ENCODE measurements at places on chromosomes 6 and 20. TPM values are rescaled to one million over a fixed set of nuclear protein-coding genes. Genes with fewer than 3 reads are reported as not detected.

The RUNX2 gene
- 12.8 TPM for total RNA-seq

The TTK gene
- total RNA-seq: 22.0 TPM

The EDN1 gene
- 3.4 TPM for total RNA-seq

The CCN2 gene
- 135 TPM for total RNA-seq

The NUS1 gene
- 24.3 TPM for total RNA-seq

The RNF39 gene
- not detected for total RNA-seq

The MAS1 gene
- not detected for total RNA-seq

The EYS gene
- total RNA-seq: not detected

The SLC22A3 gene
- 4.0 TPM for total RNA-seq

The JPH2 gene
- 0.16 TPM for total RNA-seq

The CD83 gene
- total RNA-seq: 0.88 TPM

The SLC13A3 gene
- total RNA-seq: 8.2 TPM

The ZNF341 gene
- total RNA-seq: 2.8 TPM

The SIRPB2 gene
- not detected for total RNA-seq

The PKHD1 gene
- total RNA-seq: under 0.01 TPM

The TNFRSF6B gene
- total RNA-seq: 144 TPM

The CTCFL gene
- not detected for total RNA-seq

The ADGRF1 gene
- total RNA-seq: not detected

The RBBP8NL gene
- total RNA-seq: not detected

The DEFB129 gene
- not detected for total RNA-seq

The ANKRD66 gene
- total RNA-seq: not detected

The PIM1 gene
- 29.9 TPM for total RNA-seq

The FILIP1 gene
- 0.26 TPM for total RNA-seq

The CCR6 gene
- total RNA-seq: not detected

The AKAP12 gene
- 70.9 TPM for total RNA-seq

The SRSF3 gene
- total RNA-seq: 127 TPM

The MCHR2 gene
- total RNA-seq: not detected

The SLC17A3 gene
- total RNA-seq: not detected

The RAD21L1 gene
- 0.52 TPM for total RNA-seq

The NFATC2 gene
- not detected for total RNA-seq

The C6orf118 gene
- not detected for total RNA-seq

The RBL1 gene
- 6.7 TPM for total RNA-seq

The PPP1R3G gene
- 0.96 TPM for total RNA-seq

The ZNF334 gene
- total RNA-seq: 1.8 TPM

The GINM1 gene
- total RNA-seq: 43.0 TPM

The BPI gene
- 0.13 TPM for total RNA-seq
